Activated naive CD8-positive, alpha-beta T cell treated with anti-CD3 and anti-CD28 coated beads, Interleukin-2, amount 10 ng/mL, durations not matched to agents 7 days and 5 days (primary cell): ENCODE measurements at places on chromosomes 2 and 18.
A peak's percentile ranks its signal among the peaks of the same experiment; 100 is the strongest.

DNA sequence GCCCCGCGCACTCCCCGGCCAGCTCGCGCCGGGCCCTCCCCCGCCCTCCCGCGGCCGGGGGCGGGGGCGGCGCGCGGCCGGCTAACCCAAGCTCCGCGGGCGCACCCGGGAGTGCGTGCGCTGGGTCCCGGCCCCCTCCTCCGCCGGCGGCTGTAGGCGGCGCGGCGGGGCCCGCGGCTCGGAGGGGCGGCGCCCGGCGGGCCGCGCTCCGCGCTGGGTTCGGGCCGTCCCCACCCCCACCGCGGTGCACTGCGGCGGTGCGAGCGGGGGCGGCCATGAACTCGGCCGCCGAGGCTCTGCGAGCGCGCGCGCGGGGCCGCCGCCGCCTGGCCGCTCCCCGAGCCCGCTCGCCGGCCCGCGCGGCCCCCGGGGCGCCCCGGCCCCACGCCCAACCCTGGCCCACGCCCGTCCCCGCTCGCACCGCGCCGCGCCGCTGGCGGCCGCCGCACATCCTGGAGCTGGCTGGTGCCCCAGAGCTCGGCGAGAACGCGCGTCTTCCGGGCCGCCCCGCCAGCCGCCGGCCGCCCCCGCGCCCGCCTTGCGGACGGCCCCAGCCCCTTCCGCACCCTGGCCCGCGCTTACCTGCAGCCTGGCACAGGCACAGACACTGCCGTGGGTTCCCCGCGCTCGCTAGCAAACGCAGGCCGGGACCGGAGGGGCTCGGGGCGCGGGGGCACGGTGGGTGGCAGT, at the start of gene ZBTB14:
Gene ZBTB14 (minus strand): TSS at position 496 of the 690 bp plus-strand sequence. CDS start 2,480 bp downstream, outside the sequence.
- peak within 1 kb of the TSS; percentile 94 for H3K4me3 ChIP-seq
- peak; percentile 82 for DNase-seq
- H3K4me1 ChIP-seq: peaks cover 15% of the 10 kb centered on the region
- H3K36me3 ChIP-seq: peaks cover 20% of the 10 kb centered on the region

GRCh38 chr2:166464187-166464586, 29.9 kb downstream of the SCN7A start:
- DNase-seq: no peak
- H3K4me3 ChIP-seq: no peak overlapping the region
- no peak overlapping the region for H3K27ac ChIP-seq

DNA sequence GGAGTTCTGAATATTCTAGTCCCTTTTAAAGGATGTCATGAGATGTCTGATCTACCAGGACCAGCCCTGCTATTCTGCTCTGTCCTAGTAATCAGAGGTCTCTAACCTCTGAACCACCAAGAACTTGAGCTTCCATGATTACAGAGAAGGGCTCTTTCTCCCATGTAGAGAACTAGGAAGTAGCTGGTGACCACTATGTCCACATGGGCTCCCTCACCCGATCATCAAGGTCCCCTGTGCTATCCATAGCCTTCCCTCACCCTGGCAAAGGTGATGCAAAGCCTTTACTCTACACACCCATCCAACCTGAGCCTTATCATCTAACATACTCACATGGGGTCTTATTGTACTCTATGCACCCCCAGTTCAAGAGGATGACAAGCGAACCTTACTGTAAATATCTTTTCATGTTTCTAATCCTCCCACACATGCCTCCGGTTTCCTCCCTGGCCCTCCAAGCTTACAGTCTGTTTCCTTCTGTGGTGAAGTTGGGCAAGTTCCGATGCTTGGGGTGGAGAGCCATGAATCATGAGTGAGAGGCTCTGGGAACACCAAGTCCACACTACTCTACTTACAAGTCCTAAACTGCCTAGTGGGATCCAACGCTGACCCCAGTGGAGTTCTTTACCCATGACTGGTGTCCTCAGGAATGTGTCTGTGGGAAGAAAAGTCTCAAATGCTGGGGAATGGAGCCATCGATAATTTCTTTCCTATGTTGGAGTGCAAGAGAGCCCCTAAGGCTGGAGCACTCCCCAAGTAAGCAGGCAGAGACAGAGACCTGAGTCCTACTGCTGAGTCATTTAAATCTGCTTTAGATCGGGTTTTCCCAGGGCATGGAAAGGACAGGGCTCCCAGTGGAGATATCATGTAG, 73.3 kb upstream of the KLF7 start:
- H3K4me1 ChIP-seq: peaks cover 19% of the 10 kb centered on the region
- H3K27ac ChIP-seq: no peak overlapping the region
- no peak for DNase-seq
- H3K36me3 ChIP-seq: peaks cover 1% of the 10 kb centered on the region

DNA sequence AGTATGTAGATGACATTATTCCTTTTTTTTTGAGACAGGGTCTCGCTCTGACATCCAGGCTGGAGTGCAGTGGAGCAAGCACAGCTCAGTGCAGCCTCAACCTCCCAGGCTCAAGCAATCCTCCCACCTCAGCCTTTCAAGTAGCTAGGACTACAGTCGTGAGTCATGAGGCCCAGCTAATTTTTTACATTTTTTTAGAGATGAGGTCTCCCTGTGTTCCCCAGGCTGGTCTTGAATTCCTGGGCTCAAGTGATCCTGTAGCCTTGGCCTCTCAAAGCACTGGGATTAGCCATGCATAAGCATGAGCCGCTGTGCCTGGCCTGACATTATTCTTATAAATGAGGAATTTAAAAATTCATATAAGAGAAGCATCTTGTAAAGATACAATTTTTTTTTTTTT, 86.9 kb downstream of the FAM117B start:
- H3K27ac ChIP-seq: no peak overlapping the region
- peaks cover 12% of the 10 kb centered on the region for H3K4me1 ChIP-seq
- no peak overlapping the region for H3K4me3 ChIP-seq
- no peaks in the 10 kb centered on the region for H3K27me3 ChIP-seq
- peaks cover 22% of the 10 kb centered on the region for H3K36me3 ChIP-seq
- DNase-seq: no peak

- no peaks in the 10 kb centered on the region for H3K36me3 ChIP-seq
- DNase-seq: no peak
- H3K4me1 ChIP-seq: no peaks in the 10 kb centered on the region
- H3K27me3 ChIP-seq: peaks cover 10% of the 10 kb centered on the region
Observed at GRCh38 chr2:70626254-70626990, 72.8 kb upstream of the TGFA start.

- DNase-seq: no peak
- H3K36me3 ChIP-seq: no peaks in the 10 kb centered on the region
- no peaks in the 10 kb centered on the region for H3K4me1 ChIP-seq
- no peaks in the 10 kb centered on the region for H3K27me3 ChIP-seq
Observed at GRCh38 chr18:27130065-27130630, 55.0 kb downstream of the CHST9 start.

GRCh38 chr2:12895017-12895416, 178.3 kb downstream of the TRIB2 start:
- H3K36me3 ChIP-seq: peaks cover 9% of the 10 kb centered on the region
- H3K4me1 ChIP-seq: peaks cover 10% of the 10 kb centered on the region
- DNase-seq: no peak
- H3K27ac ChIP-seq: no peak overlapping the region
- H3K4me3 ChIP-seq: no peak overlapping the region

DNA sequence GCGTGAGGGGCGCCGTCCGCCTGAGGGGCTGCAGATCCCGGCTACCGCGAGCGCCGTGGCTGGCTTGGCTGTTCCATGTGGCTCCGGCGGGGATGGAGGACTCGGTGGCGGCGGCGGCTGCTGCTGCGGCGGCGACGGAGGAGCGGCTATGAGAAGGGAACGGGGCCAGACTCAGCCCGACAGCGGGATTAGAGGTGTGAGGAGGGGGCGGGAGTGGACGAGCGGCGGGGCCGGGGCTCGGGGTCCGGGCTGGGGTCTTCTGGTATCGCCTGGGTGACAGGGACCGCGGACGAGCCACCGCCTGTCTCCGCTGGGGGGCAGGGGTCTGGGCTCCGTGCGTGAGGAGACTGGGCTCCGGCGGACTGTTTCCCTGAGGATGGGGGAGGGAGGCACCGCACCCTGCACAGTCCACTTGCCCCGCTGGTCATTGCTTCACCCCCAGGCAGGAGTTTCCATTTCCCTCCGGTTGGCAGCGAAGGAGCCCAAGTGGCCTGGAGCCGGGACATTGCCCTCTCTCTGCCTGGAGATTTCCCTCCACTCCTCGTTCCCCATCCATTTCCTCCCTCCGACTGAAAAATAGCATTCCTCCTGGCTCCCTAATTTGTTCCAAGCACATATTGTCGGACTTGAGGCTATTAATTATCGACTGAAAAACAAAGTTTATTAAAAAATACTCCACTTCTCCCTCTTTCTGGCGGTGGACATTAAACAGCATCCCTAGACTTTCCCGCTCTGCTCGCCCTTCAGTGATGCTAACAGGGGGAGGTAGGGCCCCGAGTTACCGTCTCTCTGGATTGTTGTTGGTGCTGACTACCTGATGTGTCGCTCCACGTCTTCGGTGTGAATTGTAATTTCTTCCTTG, 577 bp downstream of the EHBP1 start:
- H3K27ac ChIP-seq: peak overlapping the region; percentile 81
- H3K4me3 ChIP-seq: peak overlapping the region; percentile 85
- H3K27me3 ChIP-seq: peaks cover 13% of the 10 kb centered on the region
- no peak for DNase-seq
- peaks cover 15% of the 10 kb centered on the region for H3K36me3 ChIP-seq

DNA sequence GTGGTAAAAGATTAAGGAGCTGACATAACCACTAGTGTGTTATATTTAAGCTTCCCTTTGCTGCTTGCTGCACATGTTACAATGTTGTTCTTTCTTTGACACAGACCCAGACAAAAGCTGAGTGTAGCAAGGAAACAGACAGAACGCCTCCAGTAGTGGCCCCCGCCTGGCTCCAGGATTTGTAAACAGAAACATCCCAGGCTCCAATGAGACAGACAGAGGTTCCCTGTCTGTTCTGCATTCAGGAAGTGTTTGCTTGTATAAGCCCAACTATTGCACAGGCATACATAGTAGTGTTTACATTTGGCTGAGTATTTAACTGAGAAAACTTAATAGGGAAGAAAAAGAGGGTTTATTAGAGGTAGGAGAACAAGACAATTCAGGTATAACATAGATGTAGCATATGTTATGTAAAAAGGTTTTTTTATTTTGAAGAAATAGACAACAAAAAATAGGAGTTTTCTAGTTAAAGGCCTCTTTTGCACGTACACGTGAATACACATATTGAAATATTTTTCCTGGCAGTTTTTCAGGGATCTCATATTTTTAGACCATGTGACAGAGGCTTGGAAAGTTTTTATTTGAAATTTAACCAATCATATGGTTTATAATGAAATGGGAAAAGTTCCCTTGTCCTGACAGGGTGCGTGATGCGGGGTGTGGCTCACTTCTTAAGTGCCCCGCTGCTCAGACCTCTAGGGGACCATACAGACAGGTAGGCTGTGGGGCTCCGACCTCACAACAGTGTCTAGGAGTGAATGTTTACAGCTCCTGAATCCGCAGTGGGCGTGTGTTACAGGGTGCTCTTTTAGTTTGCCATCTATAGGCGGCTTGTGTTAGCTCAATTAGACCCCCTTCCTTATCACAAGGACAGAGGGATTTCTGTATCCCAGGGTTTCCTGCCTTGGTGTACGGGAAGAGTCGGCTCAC, 118.4 kb downstream of the BMPR2 start:
- H3K27me3 ChIP-seq: no peaks in the 10 kb centered on the region
- H3K4me3 ChIP-seq: no peak overlapping the region
